ENCODE measurements at places on chromosomes 4 and X. TPM values are rescaled to one million over a fixed set of nuclear protein-coding genes. Genes with fewer than 3 reads are reported as not detected.

DNA sequence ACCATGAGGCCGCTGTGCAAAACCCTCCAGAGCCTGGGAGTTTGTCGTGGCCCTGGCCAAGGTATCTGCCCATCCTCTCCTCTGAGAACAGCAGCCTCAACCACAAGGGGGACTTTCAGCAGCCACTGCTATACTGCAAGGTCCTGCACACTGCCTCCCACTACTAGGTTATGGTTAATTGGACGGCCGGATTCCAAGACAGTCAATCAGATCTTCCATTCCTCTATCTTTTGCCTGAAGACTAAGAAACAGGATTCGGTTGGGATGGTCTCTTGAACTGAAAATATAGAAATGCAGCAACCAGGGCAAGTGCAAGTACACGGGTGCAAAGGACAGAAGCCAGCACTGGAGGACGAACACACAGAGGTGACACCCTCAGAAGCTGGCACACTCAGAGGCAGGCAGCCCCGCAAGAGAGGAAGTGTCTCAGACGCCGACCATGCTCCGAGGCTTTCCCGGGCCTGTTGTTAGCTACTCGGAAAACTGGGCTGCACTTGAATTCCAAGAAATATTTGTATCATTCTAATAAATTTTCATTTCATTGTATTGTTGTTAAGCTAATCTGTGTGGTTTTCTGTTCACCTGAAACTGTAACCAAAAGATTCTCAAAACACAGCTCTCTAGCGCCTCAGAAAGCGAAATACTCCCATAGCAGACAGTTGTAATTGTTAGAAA lies 63.3 kb downstream of the AFAP1 start:
- peak; percentile 75 for DNase-seq

CLDN22 gene
- total RNA-seq: not detected

DNA sequence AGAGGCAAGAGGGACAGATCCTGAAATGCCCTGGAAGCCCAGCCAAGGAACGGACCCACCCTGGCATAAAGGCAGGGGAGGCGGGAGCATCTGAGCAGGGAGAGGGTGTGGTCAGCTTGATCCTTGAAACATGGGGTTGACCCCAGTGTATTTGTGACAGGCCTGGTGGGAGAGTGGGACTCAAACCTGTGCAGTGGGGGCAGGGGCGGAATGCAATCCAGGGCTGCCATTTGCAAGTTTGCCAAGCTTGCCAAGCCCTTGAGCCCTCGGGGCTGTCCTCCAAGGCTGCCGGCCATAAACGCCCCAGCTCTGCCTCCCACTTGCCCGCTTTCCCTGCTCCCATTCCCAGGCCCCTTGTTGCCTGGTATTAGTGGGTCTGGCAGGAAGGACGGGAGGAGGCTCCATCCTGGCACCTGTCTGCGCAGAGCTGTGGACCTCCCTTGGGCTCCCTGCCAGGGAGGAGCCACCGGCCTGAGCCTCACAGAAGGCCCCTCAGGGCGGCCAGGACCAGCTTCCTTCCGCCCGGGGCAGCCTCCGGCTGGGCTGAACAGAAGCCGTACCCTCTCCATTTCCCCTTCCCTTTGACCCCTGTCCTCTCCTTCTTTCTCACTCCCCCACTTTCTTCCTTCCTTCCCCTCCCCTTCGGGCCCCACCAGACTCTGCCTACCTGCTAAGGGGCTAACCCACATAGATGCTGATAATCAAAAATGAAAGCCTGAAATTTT lies 661 bp downstream of the S100P start:
- DNase-seq: no peak

HAND2 gene
- 45.4 TPM for total RNA-seq

USP17L22 gene
- total RNA-seq: not detected

- no peak for DNase-seq
Measured at GRCh38 chr4:24885342-24885741, 27.5 kb downstream of the CCDC149 start.

SPANXB1 gene
- total RNA-seq: not detected

GRCh38 chr4:168863719-168864647 lies 146.1 kb downstream of the CBR4 start:
- no peak for DNase-seq

GRCh38 chr4:79913581-79913980 lies 159.4 kb downstream of the ANTXR2 start:
- DNase-seq: peak; percentile 72

- DNase-seq: no peak
Measured at GRCh38 chr4:139943277-139943676, 210.7 kb downstream of the MAML3 start.

DNA sequence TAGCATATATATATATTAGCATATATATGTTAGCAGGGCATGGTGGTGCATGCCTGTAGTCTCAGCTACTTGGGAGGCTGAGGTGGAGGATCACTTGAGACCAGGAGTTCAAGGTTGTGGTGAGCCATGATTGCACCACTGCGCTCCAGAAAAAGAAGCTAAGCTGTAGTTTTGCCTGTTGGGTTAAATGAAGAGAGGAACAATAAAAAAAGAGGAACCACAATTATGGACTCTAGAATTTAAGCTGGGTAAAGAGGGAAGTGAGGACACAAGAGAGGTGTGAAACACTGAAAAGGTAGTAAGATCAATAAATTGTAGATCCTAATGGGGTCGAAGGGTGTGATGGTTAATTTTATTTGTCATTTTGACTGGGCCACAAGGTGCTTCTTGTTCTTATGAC lies 40.5 kb upstream of the HSD17B10 start:
- no peak for DNase-seq

DNA sequence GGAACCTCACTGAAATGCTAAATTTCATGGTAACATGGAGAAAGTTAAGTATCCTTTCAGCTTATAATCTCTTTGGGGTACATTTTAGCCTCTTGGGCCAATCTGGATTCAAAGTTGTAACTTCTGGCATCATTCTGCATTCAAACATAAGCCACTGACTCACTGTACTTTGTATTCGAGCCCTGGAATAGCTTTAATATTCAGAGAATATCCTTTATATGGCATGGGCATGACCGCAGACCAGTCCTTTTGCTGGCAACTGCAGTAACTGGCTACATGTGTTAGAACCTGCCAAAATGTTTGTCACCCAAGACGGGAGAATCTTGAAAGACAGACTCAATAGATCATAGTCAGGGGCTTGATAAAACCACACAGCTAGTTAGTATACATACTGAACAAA lies 3.3 kb downstream of the GASK1B start:
- DNase-seq: no peak

DNA sequence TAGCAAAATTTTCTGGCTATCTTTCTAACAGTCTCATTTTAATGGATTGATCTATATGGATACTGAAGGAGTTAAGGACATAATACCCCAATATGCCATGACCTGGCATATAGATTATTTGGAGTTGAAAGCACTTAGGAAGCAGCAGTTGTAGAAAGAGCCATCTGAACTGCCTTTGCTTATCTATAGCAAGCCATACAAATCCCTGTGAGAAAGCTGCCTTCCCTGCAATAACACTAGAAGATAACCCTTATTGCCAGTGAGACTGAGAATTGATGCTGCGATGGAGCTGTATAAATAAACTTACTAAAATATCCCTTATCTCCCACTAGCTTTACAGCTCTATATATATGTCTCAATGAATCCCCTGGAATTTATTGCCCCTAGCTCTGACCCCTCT lies 346.3 kb downstream of the TECRL start:
- DNase-seq: no peak

PCDH10 gene
- total RNA-seq: 16.4 TPM

SMPX gene
- total RNA-seq: not detected

GRCh38 chrX:149641835-149642234 lies 10.2 kb upstream of the TMEM185A start:
- DNase-seq: no peak

GRCh38 chr4:183402771-183403170 lies 41.7 kb upstream of the CDKN2AIP start:
- DNase-seq: no peak

DNA sequence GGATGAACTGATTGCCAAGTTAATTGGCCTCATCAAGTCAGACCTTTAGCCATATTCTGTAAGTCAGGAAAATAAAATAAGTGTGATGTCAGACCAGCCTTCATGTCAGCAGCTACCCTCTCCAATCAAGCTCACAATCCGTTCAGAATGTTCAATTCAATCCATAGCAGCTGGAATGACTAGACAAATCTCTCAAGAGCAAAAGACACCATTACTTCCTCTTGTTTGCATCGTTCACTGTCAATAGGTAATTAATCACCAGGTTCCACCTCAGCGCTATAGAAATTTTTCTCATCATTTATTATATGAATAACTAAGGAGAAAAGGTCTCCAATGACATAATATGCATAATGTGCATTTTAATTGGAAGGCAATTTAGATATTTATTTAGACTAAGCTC lies 321.0 kb upstream of the GRIA3 start:
- no peak for DNase-seq

- DNase-seq: no peak
Measured at GRCh38 chrX:131271274-131271673, 17.8 kb downstream of the IGSF1 start.

CXCL6 gene
- 0.64 TPM for total RNA-seq

DNA sequence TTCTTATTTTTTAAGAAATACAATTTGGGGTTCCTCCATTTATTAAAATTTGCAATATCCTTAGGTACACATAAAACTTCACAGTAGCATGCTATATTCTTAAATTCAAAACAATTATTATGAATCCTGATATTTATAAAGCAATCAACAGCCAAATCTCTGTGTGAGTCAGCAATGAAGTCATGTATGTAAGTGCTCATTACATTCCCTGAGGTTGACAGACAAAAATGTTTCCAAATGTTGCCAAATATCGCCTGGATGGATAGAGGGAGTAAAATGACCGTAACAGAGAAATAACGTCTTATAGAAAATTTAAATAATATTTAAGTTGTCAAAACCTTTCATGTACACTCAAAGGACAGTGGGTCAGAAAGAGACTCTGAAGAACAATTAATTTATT lies 220.0 kb downstream of the PCDH18 start:
- no peak for DNase-seq

DNA sequence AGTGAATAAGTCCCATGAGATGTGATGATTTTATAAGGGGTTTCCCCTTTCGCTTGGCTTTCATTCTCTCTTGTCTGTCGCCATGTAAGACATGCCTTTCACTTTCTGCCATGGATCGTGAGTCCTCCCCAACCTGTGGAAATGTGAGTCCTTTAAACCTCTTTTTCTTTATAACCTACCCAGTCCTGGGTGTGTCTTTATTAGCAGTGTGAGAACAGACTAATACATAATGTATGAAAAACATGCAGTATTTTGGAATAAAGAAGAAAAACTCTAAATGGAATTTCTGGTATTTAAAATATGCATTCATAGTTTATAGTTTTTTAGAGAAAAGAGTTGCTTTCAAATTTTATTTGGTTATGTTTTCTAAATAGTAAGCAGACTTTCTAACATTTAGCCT lies 360.7 kb downstream of the PCDH7 start:
- peak; percentile 17 for DNase-seq

ITGB1BP2 gene
- total RNA-seq: 6.5 TPM

GRCh38 chr4:24496597-24496996 lies 87.8 kb downstream of the DHX15 start:
- DNase-seq: no peak

GRCh38 chr4:85722807-85723206 lies 247.9 kb downstream of the ARHGAP24 start:
- DNase-seq: no peak

GLRA3 gene
- not detected for total RNA-seq

HUWE1 gene
- 167 TPM for total RNA-seq

All from fibroblast of villous mesenchyme (primary cell).